RCC 7860 (cell line): ENCODE measurements at places on chromosomes 6 and 20.

DNA sequence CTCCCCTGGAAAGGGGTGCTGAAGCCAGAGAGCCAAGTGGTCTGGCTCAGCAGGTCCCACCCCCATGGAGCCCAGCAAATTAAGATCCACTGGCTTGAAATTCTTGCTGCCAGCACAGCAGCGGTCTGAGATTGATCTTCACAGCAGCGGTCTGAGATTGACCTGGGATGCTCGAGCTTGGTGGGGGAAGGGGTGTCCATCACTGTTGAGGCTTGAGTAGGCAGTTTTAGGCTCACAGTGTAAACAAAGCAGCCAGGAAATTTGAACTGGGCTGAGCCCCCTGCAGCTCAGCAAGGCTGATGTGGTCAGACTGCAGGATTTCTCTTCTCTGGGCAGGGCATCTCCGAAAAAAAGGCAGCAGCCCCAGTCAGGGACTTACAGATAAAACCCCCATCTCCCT is 41.3 kb upstream of the B3GAT2 start:
- DNase-seq = no peak

- DNase-seq = no peak
These were observed 65.4 kb upstream of the PHIP start for GRCh38 chr6:79143320-79143898.

- DNase-seq = no peak
These were observed 102.4 kb upstream of the SUPT3H start for GRCh38 chr6:45479834-45480751.

DNA sequence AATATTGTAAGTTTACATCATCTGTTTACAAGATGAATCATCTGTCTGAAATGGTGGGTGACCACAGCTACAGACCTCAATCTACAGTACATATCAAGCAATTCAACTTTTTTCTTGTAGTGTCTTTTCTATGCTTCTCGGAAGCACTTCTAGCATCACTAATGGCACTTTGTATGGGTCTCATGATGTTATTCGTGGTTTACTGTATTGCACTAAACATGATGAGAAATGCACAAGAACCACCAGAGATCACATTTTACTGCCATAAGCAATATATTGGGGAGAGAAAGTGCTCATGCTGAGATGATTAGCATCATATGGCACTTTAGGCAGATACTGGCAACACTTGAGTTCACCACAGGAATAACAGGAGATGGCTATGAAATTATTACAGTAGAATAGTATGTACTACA is 15.4 kb upstream of the BTBD3 start:
- DNase-seq = peak; percentile 22

- DNase-seq = no peak
These were observed 1.1 kb downstream of the RNF39 start for GRCh38 chr6:30074331-30075093.

- DNase-seq = no peak
These were observed 183.4 kb downstream of the ERMARD start for GRCh38 chr6:169934699-169935347.

DNA sequence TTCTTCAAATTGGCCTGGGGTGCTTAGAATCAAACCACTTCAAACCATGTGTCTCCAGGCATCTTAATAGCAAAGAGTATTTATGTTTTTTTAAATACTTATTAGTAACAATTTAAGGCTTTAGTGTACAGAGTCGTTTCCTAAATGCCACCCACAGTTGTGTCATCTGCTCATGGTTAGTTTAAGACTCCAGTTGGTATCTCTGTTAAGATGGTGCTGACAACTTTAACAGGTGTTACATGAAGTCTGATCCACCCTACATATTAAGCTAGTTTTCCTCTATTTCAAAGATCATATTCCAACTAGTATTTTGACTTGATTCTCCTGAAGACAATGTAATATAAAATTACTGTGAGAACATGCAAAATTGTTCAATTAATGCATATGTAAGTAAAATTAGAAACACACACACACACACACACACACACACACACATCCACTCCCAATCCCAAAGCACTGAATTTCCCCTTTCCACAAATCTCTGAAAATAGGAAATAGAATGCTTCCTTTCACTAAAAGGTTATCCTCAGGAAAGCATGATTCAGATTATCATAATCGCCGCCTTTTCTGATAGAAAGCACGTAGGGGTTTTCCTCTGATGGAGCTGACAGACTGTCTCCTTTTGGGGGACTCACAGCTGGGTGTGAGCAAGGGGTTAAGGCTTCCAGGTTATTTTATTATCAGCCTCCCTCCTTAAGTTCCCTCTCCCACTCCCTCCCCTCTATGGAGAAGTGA is 10.5 kb downstream of the CNKSR3 start:
- DNase-seq = no peak

GRCh38 chr6:39777218-39777617 is 15.0 kb upstream of the DAAM2 start:
- DNase-seq = no peak
